ENCODE measurements at places on chromosomes 2 and 18.

GRCh38 chr2:241849616-241850543, 8.8 kb downstream of the PDCD1 start:
- no peak for DNase-seq

DNA sequence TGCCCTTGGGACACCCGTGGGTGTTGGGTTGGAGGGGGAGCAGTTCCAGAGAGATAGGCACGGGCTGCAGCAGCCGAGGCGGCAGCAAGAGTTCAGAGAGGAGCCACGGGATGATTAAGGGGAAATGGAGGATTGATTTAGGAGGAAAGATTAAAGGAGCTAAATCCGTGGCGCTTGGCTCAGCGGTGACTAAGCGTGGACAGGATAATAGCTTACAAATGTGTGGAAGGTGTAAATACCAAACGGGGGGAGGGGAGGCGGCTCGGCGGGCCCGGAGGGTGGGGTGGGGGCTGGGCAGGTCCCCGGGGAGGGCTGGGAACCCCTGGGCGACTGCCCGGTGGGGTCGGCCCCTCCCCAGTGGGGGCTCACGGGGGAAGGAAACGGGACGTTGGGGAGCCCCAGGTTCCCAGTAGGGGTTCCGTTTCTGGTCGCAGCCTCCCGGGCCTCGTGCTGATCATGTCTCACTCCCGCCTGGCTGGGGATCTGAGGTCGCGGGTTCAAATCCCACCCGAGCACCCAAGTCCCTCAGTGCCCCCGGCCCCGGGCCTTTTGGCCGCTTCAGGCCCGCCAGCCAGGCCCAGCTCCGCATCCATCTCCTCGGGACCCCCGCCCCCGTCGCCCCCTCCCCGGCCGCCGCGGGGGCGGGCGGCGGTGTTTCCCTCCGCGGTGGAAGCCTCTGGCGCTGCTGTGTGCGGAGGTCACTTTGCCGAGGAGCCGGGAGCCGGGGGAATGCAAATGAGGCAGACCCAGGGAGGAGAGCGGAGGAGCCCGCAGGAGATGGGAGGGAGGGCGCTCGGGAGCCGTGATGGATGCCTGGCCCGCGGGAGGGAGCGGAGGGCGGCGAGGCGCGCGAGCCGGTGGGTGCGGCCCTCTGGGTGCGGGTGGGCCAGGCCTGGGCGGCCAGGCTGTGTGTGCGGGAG, 8.1 kb downstream of the ASIC4 start:
- peak; percentile 94 for DNase-seq

GRCh38 chr2:46325182-46325928, 28.1 kb downstream of the EPAS1 start:
- peak; percentile 54 for DNase-seq

- DNase-seq, result peak; percentile 0
These were observed 17.4 kb downstream of the CDH7 start for GRCh38 chr18:65768120-65768778.

- no peak for DNase-seq
These were observed 72.8 kb upstream of the YPEL5 start for GRCh38 chr2:30074023-30074422.

DNA sequence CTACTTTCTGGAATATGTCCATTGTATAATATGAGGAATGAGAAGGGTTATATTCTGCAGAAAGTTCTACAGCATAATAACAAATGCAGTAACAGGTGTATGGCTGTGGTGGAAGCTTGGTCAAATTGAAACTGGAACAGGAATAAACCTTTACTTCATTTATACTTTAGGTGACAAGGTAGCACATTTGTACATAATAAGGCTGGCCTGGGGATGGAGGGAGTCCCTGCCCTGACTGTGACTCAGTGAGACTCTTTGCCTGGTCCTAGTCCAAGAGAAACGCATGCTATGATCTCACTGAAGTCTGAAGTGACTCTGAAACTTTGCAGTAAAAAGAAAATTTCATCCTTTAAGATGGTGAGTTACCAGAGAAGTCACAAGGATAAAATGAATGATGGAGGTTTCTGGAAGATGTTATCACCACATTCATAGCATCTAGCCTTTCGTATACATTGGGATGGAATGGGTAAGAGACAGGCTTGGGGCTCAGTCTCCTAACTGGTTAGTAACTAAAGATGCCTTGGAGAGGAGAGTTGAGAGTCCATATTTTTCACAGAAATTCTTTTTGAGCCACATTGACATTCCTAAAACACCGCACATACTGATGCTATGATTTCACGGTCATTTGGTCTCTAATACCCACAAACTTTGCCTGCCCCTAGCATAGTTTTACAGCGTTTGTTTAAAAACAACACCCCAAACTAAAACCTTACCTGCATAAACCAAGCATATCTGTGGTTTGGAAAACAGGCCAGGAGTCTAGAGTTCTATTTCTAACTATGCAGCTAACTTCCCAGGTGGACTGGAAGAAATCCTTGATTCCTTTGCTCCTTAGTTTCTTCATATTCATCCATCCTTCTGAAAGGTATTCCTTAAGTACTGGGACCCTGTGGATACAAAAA, 42.4 kb upstream of the NABP1 start:
- DNase-seq, result peak; percentile 94

DNA sequence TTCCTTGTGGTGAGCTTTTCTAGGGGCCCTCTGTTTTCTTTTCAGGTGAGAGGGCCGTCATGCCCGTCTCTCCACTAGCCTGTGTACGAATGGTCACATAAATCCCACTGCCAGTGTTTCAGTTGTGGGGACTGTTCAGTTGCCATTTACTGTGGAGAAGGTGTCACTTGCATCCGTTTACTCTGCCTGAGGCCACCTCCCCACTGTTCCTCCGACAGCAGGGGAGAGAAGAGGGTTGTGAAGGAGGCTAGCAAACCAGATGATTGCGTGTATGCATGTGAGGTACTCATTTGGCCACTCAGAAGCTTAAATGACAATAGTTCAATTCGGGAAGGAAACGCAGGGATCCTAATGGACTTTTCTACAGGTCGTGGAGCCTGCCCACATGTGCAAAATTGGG, 3.3 kb downstream of the MTCL1 start:
- no peak for DNase-seq

DNA sequence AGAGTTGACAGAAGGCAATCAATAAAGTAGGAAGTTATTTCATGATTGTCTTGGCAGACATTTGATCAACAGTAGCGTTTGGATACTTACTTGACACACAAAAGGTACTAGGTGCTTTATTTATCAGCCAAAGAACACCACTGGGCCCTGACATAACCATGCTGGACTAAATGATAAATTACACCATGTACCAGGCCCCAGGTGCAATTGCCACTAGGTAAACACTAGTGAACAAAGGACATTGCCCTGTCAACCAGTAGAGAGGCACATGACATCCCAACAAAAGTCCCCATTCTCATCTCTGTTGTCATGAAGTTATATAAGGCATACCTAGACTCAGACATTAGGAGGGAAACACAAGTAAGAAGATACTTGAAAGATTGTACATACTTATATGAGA, 747.2 kb downstream of the SATB2 start:
- no peak for DNase-seq

DNA sequence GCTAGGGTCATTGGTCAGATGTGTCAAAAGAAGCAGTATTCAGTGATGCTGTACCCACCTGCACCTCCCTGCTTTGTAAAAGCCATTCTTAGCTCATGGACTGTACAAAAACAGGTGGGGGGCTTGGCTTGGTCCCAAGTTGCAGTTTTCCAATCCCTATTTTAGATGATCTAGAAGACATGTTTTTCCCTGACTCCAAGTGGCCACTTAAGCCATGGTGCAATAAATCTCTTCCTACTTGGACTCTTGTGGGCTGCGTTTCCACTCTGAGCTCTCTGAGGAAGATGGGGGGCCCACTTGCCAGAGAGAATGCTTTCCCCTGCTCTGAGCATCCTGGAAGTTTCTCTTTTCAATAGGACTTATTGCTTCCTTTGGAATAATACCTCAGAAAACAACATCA, 57.0 kb upstream of the SPP2 start:
- DNase-seq, result no peak

DNA sequence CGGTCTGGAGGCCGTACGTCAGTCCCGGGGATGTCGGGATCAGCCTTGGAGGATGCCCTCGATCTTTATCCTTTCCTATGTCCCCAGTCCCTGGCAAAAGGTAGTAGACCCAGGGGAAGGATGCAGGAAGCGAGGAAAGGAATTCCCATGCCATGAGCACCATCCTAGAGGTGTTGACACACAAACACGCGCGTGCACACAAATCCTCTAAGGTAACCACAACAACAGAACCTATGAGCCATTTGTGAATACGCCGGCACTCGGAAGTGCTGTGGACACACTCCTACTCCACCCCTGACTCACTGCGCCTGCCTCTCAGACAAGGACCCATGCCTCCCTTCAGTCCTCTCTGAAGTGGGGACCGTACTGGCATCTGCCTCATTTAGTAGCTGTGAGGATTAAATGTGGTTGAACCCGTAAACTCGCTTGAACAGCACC, 11.3 kb upstream of the MLPH start:
- peak; percentile 60 for DNase-seq

GRCh38 chr2:22281033-22281432, 1103.9 kb upstream of the KLHL29 start:
- DNase-seq, result peak; percentile 93

DNA sequence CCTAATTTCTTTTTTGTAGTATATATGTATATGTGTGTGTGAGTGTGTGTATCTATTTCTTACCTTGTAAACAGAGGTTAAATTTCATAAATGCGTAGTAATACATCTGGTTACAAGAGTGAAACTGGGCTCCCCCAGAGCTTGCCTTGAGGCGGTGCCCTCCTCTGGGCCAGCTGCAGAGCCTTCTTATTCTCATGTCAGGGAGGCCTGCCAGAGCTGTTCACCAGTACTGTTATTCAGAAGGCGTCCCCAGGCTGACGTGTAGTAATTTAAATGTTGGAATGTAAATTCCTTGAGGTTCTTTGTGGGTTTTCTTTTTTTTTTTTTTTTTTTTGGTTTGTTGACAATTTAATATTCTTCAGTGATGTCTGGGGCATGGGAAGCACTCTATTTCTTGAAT, 11.2 kb downstream of the COPS8 start:
- peak; percentile 81 for DNase-seq

- no peak for DNase-seq
These were observed 27.6 kb downstream of the AAK1 start for GRCh38 chr2:69615969-69616368.

DNA sequence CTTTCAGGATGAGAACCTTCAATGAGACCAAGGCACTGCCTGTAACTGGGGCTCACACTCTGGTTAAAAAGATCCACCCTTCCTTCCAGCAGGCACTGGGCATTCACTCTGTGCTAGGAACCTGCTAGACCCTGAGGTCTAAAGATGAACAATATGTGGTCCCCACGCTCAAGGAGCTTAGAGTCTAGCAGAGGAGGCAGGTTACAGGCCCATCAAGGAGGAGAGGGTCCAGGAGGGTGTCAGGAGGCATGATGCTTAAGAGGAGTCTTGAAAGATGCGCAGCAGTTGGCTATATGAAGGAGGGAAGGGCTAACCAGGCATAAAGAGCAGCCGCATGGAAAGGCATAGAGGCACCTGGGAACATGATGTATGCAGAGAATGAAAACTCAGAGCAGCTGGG, 4.5 kb downstream of the ANKRD53 start:
- DNase-seq, result no peak

DNA sequence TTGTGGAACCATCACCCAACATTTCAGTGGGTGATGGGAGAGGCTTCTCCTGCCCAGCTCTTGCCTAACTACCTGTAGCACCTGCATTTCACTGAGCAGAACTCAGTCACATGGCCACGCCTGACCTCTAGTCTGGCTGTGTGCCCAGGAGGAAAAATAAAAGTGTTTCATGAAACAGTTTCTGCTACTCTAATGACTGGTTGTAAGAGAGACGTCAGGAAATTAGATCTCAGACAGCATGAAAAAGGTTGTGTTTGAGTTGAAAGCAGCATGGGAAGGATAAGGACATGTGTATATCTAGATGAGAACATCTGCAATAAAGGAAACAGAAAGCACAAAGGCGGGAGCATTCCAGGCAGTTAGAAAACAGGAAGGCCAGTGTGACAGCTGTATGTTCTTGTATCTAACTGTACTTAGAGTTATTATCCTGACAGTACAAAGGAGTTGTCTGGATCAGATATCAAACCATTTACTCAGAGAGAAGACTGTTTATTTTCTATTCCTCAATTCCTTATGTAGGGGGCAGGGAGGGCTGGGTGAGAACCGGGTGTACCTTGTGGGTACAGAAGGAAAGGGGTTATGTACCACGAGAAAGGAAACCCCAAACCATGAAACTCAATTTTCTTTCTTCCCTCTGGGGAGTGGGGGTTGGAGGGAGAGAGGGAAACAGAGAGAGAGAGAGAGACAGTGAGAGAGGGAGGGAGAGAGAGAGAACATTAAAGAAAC, 307.4 kb upstream of the VWC2L start:
- DNase-seq, result no peak

DNA sequence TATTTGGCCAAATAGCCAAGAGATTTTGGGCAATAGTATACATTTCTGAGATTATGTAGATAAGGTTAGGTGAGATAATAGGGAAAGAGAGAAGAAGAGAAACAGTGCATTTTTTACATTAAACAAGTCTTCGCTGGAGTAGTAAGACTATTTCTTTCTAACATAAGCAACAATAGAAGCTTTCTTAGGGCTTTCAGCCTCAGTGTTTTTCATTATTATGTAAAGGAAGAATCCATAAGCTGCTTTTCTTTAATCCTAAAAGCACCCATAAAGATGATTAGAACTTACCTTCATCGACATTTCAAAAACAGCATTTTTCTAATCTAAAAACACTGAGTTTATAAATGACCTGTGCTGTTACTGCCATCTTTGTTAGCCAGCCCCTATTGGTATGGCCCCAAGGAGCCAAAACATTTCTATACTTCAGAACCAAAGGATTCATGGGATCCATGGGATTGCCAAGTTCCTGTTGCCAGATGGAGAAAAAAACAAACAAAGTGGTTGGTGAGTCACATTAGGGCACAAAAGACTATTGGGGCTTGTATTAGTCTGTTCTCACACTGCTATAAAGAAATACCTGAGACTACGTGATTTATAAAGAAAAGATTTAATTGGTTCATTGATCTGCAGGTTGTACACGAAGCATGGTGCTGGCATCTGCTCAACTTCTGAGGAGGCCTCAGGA, 88.2 kb downstream of the SCG2 start:
- DNase-seq, result no peak

DNA sequence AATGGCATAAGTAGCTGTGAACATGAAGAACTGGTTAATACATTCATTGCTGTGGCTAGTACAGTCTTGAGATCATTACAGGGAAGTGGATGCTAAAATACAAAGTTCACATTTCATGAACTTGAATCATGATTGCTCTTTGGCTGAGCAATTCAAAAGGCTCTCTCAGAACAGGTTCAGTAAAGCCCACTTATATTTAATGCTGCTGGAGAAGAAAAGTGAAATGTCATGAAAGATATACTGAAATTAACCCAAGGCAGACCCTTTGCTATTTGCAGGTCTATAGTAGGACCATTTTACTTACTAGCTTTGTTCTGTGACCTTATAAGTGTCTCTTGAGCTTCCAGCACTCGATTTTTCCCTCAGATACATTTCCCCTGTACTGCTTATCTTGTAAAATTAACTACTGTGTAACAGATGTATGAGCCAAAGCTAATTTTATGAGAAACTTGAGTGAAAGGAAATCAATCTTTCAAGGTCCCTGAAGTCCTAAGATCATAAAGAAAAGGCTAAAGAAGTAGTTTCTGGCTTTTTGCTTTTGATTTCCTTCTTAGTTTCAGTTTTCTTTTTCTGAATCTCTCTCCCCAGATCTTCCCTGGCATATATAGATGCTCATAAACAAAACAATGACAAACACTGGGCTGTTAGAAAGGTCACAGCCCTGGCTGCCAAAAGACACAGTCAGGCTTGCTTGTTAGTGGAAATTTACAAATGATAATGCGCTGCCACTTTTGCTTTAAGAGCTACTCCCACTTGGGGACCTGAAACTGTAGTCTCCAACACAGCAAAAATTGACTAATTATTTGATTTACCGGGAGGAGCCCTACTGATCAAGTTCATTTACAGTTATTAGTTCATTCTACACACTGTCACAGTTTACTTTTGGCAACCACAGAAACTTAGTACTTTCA, 132.7 kb upstream of the XPO1 start:
- DNase-seq, result no peak

Data from fibroblast of skin of right quadriceps (primary cell).